ENCODE measurements at places on chromosomes 3 and 15.

DNA sequence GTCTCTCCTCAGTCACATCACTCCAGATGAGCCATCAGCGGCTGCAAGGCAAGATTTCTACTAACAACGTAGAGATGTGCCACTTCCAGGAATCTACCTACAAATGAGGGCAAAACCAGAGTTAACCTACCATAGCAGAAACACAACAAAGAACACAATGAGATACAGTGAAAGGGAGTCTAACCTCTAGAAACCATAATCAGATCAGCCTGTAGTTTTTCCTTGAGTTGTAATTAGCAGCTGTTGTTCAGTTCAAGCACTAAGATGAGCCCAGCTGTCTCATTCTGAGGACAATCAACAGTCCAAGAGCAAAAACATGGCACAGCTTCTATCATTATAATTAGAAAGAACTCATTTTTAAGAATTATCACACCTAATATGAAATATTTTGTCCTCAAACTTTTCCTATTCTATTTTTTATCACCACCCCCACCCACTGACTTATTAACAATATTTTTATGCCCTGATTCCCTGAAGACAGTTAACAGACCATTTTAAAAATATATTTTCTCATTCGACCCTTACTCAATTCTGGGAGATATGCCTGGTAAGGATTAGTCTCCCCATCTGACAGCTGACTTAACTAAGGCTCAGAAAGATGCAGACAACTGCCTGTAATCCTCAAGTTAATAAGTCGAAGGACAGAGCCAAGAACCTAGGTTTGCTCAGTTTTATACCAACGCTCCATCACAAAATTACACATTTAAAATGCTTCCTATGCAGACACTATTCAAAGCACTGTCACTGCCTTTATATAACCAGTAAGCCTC, 50.1 kb downstream of the MAGI1 start:
- DNase-seq, result no peak

GRCh38 chr15:35603856-35604255, 57.9 kb upstream of the DPH6 start:
- DNase-seq, result no peak

GRCh38 chr15:57169643-57170042, 206.7 kb upstream of the CGNL1 start:
- no peak for DNase-seq

DNA sequence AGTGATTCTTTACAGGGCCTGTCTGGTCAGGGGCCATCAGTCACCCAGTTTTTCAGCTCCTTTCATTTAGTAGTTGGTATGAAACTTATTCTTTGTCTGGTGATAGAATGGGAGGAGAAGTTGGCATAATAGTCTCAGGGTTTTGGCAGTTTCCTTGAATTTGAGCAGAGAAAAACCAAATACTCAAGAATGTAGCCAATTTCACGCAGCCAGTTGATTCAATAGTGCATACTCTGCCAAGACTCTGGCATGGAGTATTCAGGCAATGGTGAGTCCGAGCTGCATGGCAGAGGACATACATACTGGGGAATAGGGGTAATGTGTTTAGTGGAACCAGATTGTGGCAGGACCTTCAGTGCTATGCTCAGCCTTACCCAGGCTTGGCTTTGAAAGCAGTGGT, 118.3 kb downstream of the GALK2 start:
- DNase-seq, result no peak

DNA sequence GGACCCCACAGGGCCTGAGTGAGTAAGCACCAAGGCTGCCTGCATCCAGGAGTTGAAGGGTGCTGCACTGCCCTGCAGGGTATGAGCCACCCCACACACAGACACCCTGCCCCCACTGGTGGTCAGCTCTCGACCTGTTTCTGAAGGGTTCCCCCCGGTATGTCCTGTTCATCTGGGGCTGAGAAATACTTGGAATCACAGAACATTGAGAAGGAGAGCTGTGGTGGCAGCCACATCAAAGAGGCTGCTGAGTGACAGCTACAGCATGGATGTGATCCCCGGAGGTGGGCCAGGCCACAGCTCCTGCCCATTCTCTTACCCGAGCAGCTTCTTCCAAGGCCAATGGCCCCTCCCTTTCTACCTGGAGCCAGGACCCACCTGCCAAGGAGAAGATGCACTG, 66.4 kb upstream of the PLXNA1 start:
- no peak for DNase-seq

GRCh38 chr3:14304101-14305045, 98.0 kb upstream of the SLC6A6 start:
- DNase-seq, result no peak

- DNase-seq, result no peak
Observed at GRCh38 chr3:50102558-50102957, 13.8 kb downstream of the RBM5 start.

- no peak for DNase-seq
Observed at GRCh38 chr15:100353449-100353848, 11.7 kb upstream of the ADAMTS17 start.

- DNase-seq, result no peak
Observed at GRCh38 chr15:48358229-48359152, 27.3 kb downstream of the DUT start.

GRCh38 chr15:66486887-66487286, 10.7 kb downstream of the SNAPC5 start:
- DNase-seq, result no peak

DNA sequence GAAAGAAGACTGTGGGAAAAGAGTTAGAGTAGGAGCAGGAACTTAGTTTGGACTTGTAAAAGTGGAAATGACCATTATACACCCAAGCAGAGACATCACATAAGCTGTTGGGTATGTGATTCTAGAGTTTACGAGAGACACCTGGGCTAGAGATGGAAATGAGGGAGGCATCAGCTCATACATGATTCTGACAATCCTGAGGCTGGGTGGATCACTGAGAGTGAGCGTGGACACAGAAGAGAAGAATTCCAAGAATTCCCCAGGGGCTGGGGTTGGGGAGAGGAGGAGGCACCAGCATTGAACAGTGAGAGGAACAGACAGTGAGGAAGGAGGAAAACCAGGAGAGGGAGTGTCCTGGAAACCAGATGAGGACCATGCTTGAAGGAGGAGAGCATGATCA, 113.5 kb downstream of the KCNAB1 start:
- no peak for DNase-seq

- no peak for DNase-seq
Observed at GRCh38 chr15:66102563-66103292, 150.8 kb downstream of the MEGF11 start.

DNA sequence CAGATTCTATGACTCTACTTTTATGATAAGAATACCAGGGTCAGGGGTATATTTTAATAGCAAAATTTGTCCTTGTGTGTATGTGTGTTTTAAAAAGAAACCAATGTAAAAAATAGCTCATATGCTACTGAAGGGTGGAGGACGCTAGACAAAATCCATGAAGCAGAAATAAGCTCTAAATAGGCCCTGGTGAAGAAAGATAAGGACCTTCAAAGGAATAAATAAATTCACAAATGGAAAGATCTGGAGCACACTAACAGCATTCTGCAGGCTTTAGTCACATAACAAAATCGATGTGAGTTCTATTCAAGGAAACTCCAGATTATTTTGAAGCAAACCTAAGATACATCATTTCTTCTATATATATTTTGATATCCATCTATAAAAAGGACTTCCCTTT, 27.2 kb upstream of the ATP11B start:
- no peak for DNase-seq
